ENCODE measurements at places on chromosomes 13 and 19. TPM values are rescaled to one million over a fixed set of nuclear protein-coding genes. Genes with fewer than 3 reads are reported as not detected.

The ZNF878 gene
- total RNA-seq: 0.32 TPM

The KLK10 gene
- 0.50 TPM for total RNA-seq

- DNase-seq: no peak
These were observed 992.6 kb downstream of the PCDH9 start for GRCh38 chr13:66237411-66238062.

The GADD45B gene
- total RNA-seq: 42.3 TPM

- no peak for DNase-seq
These were observed 160.5 kb downstream of the STK24 start for GRCh38 chr13:98416408-98416807.

- DNase-seq: peak; percentile 64
These were observed 3.7 kb upstream of the ZNF329 start for GRCh38 chr19:58154287-58154678.

- no peak for DNase-seq
These were observed 816.2 kb upstream of the ATXN8OS start for GRCh38 chr13:69291292-69291906.

DNA sequence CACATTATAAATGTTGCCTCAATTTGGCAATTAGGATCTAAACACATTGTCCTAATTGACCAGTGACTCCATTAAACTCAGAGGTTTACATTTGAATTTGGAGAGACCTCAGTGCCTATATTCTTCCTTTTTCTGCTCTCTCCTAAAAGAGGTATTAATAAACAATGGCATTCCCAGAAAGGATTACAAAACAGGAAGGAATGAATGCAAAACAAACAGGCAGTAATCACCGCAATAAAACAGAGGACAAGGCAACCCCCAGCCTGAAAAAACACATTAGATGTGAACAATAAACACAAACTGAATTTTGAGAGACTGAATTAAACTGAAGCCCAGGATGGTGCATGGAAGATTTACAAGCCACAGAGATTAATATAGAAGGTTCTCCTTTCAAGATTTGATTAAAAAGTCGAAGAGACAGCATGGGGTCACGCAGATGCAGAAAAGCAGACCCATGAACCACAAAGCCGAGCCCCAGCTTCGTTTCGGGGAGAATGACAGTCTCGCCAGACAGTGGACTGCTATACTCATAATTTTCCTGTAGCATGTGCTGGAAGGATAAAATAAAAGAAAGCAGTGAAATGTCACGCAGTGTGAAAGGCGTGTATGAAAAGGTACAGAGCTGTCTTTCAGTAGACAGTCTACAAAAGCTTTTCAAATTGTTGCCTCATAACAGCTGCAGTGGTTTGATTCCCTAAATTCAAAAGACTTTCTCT, 503.0 kb downstream of the LIG4 start:
- no peak for DNase-seq

GRCh38 chr19:18897094-18898029, 1.4 kb upstream of the CERS1 start:
- no peak for DNase-seq

GRCh38 chr13:41017159-41017558, 2.0 kb downstream of the ELF1 start:
- no peak for DNase-seq

- DNase-seq: no peak
These were observed 122.1 kb downstream of the COG6 start for GRCh38 chr13:39777527-39778061.

DNA sequence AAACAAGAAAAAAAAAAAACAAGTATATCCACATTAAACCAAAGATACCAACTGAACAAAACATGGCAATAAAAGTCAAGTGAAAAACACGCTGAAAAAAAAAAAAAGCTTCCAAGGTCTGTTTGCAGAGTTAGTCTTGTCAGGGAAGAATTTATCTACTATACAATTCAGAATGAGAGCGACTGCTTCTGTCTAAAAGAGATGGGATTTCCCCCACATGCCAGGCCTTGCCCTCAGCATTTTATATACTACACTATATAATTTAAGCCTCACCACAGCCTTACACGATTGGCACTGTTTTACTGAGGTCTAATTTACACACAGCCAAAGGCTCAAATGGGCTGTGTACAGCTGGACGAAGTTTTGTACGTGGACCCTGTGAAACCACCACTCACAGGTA, 67.3 kb downstream of the FOXO1 start:
- DNase-seq: no peak

- DNase-seq: peak; percentile 43
These were observed 519 bp downstream of the PTPRS start for GRCh38 chr19:5339950-5340636.

The ZNF486 gene
- total RNA-seq: 1.7 TPM

DNA sequence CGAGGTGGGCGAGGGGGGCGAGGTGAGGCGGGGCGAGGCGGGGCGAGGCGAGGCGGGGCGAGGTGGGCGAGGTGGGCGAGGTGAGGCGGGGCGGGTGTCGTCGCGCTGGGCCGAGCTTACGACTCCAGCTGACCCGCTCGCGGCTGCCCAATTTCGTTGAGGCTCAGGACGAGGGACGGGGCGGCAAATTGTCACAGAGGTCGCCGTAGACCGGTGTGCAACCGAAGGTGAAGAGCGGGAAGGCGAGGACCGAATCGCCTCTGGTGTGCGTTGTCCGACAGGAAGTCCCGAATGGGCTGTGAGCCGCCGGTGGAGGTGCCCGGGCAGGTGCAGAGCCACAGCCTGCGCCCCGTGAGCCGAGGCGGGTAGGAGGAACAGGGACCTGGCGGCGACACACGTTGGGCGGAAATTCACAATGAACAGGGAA, at the start of gene LACC1:
Gene LACC1 (plus strand): TSS at position 150 of the 427 bp plus-strand sequence. CDS start 1,082 bp downstream, outside the sequence.
- peak; percentile 56 for DNase-seq

All from left ventricle myocardium superior (tissue), 1 donor.